ENCODE measurements at places on chromosomes 12 and 14. TPM values are rescaled to one million over a fixed set of nuclear protein-coding genes. Genes with fewer than 3 reads are reported as not detected.

- no peak for DNase-seq
These were observed 17.3 kb upstream of the CHGA start for GRCh38 chr14:92905667-92906066.

DNA sequence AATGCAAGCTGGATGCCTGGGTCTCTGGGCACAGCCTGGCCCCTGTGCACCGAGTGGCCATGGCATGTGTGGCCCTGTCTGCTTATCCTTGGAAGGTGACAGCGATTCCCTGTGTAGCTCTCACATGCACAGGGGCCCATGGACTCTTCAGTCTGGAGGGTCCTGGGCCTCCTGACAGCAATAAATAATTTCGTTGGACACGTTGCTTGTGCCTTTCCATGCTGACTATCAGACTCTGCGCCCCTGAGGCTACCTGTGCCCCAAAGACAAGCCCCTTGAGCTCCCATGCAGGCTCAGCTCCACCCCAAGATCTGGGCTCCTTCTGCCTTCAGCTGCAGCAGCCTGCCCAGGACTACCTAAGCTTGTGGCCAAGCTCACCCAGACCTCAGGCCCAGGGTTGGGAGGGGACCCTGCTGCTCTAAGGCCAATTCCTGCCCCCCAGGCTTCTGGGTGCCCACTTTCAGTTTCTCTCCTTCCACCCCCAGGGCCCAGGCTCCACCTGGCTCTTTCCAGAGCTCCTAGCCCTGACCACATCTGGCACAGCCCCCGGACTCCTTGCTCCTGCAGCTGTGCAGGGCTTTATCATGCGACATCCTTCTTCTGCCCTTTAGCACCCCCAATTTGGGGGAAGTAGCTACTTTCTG is 11.8 kb downstream of the SERPINA3 start:
- no peak for DNase-seq

DNA sequence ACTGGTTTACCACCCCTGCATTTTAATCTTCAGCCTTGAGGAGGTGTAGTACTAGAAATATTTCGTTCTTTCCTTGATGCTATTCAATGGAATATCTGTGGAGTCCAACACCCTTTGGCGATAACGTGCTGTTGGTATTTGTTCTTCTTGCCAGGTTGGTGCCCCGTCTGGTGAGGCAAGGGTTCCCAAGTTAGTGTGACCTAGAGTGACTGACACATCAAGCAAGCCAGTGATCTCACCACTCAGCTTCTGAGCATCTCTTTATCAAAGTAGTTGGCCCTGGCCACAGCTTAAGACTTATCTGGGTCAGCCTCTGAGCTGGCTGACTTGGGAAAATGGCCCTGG is 60.2 kb downstream of the PLXNC1 start:
- no peak for DNase-seq

- DNase-seq, result no peak
These were observed 42.9 kb downstream of the ARID4A start for GRCh38 chr14:58341152-58341748.

DNA sequence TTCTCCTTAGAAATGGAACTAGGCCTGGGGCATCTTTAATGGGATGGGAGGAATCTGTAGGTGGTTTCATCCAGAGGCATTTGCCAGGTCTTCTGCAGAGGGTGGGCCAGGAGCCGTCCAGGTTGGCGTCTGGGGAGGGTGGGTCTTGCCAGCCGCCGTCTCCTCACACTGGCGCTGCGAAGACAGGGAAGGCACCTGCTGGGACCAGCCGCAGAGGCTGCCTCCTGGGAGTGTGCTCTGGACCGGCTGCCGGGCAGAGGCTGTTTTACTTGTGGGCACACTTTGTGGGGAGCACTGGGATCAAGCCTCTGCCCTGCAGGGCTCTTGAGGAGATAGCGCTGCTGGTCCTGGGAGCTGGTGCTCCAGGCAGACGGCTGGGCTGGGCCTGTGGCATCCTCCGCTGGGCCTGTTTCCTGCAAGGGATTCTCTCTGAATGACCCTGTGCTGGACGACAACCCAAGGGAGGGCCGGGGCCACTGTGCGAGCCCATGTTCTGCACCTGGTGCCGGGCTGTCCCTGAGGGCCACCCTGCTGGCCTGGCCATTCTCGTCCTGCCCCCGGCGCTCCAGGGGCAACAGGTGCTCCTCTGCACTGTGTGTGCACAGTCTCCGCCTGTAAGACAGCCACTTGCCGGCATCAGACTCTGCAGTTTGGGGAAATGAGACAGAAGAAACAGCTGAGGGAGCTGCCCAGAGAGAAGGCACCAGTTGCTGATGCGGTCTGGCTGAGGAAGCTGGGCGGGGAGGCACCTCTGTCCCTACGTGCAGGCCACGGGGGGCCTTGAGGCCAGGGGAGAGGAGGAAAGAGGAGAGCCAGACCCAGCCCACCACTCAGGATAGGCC is 10.0 kb upstream of the TEX22 start:
- DNase-seq, result no peak

The P2RX2 gene
- 6.1 TPM for polyA plus RNA-seq

- DNase-seq, result no peak
These were observed 30.2 kb upstream of the SRGAP1 start for GRCh38 chr12:63814146-63814772.

Measured in pancreas (tissue), 10 donors.